ENCODE measurements at places on chromosomes 2 and 18.

- DNase-seq = no peak
Measured at GRCh38 chr2:158499383-158499782, 42.6 kb downstream of the PKP4 start.

- no peak for DNase-seq
Measured at GRCh38 chr18:43627848-43628530, 350.7 kb upstream of the SYT4 start.

DNA sequence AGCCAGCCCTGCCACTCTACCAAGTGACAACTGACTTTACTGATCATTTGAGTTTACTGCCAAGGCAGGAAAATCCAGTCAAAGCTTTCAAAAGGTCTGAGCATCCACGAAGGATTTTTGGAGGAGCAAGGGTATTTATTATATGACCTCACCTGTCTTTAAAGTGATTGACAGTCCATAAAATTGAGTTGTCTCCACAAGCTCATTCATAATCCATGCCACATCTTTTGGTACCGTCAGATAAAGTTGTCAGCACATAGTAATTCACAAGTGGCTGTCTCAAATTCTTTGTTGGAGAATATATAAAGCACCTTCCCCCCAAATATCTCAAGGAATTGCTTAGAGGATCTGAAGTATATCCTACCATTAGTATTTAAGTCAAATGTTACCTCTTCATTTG lies 240.5 kb downstream of the METTL4 start:
- no peak for DNase-seq

GRCh38 chr2:37549598-37549997 lies 121.8 kb downstream of the CDC42EP3 start:
- DNase-seq = no peak

DNA sequence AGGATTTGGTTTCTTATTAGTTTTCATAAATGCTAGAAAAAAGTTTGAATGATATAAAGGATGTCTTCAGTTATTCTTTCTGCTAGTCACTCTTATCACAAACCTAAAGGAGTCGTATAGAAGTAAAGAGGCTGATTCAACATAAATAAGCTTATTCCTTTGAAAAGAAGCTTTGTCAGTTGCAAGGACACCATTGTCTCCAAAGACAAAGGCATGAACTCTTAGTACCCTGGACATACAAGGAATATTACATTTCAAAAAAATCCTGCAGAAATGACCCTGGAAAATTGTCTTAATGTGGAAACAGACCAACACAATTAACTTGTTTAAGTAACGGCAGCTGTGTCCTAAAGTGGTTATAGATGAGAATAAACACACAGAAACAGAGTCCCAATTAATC lies 528.0 kb downstream of the CPS1 start:
- DNase-seq = no peak

- DNase-seq = no peak
Measured at GRCh38 chr2:148944536-148944935, 69.5 kb downstream of the KIF5C start.

DNA sequence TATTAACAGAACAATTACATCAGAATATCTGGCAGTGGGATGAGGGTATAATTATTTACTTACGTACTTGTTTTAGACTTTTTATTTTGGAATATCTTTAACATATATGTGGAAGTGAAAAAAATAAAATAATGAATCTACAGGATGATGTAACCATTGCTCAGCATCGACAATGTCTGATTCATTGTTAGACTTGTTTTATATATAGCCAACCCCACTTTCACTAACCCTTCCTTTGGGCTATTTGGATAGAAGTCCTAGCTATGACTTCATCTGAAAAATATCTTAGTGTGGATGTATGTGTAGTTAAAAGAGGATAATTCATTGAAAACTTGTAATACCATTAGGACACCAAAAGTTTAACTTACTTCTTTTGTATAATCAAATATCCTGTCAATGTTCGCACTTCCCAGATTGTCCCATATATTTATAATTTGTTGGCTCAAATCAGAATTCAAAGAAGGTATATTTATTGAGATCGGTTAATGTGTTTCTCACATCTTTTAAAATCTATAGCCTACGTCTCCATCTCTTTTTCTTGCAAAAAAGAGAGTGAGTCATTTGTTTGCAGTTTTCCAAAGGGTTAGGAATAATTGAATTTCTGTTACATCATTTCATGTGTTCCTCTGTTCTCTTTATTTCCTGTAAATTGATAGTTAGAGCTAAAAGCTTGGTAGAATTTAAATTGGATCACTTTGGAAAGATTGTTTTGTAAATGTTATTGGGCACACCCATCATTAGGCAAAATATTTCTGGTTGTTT lies 506.1 kb upstream of the FAM98A start:
- DNase-seq = no peak

GRCh38 chr18:12041561-12041960 lies 52.1 kb upstream of the ANKRD62 start:
- DNase-seq = no peak

GRCh38 chr2:216626875-216627245 lies 6.4 kb upstream of the IGFBP2 start:
- no peak for DNase-seq

DNA sequence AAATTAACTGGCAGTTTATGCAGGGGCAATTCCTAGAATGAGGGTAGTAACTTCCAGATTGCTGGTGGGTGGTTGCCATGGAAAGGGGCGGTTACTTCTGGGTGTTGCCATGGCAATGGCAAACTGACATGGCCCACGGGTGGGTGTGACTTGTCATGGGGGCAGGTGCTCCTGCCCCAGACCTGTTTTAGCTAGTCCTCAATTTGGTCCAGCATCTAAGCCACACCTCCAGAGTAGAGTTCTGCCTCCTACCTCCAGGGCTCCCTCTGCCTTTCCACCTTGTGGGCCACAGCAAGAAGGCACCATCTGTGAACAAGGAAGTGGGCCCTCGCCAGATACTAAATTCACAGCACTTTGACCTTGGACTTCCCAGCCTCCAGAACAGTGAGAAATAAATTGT lies 148.7 kb downstream of the TFCP2L1 start:
- no peak for DNase-seq

- DNase-seq = no peak
Measured at GRCh38 chr18:40652321-40652720, 1302.7 kb upstream of the PIK3C3 start.

DNA sequence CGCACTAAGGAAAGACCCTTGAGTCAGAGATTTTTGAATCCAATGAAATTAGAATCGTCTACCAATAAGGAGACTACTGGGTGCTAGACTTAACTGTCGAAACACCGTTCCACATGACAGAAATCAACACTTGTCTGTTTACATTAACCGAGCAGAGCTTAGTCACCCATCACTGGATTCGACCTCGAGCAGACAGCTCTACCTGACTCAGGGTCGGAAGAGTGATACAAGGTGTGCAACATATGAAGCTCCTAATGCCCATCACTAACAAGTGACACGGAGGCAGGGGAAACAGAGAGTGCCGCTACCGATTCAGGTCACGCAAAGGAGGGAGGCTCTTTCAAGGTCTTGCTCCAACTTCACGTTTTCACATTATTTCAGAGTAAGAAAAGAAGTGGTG lies 54.2 kb upstream of the FZD5 start:
- DNase-seq = no peak

DNA sequence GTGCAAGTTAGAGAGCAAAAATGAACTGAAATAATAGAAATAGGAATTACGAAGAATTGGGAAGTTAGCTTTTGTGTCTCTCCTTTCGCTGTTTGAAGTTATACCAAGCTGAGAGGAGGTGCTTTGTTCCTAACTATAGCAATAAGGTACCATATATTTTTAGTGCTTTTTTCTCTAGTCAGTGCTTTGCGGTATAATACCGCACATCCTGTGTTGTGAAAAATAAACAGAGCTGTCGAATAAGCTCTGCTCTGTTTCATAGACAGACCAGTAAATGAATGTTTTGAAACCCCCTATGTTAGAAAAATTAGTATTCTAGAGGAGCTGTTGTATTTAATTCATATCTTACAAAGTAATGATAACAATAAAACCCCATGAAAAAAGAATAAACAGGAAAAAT lies 130.8 kb downstream of the MAP4K4 start:
- DNase-seq = no peak

DNA sequence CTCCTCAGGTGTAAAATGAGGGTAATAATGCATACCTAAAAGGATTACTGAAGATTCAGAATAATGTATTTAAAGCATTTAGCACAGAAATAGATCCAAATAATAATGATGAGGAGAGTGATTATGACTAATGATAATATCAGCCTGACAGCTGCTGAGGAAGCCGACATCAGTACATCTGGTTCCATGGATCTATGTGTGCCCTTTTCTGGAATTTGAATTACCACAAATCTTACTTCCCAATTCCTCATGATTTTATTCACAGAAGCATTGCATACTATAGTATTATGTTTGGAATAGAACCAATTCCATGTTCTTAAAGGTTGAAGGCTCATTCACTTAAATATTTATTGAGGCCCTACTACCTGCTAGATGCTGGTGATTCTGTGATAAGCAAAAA lies 248.9 kb upstream of the THUMPD2 start:
- DNase-seq = no peak

DNA sequence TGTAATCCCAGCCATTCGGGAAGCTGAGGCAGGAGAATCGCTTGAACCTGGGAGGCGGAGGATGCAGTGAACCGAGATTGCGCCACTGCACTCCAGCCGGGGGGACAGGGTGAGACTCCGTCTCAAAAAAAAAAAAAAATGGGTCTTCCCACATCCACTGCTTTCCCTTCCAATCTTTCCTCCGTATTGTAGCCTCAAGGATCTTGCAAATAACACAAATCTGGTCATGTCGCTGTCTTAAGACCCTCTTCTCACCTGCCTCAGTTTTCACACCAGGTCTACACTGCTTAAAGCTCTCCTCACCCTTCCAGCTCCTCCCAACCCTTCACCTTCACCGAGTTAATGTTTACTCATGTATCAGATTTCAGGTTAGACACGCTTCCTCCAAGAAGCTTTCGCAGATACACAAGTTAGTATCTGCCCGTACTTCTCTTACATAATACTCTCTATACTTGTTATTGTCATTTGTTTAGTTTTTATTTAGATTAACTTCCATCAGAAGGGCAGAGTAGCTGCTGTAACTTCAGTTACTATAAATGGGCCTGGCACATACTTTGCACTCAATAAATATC lies 1.5 kb downstream of the IER3IP1 start:
- DNase-seq = no peak

DNA sequence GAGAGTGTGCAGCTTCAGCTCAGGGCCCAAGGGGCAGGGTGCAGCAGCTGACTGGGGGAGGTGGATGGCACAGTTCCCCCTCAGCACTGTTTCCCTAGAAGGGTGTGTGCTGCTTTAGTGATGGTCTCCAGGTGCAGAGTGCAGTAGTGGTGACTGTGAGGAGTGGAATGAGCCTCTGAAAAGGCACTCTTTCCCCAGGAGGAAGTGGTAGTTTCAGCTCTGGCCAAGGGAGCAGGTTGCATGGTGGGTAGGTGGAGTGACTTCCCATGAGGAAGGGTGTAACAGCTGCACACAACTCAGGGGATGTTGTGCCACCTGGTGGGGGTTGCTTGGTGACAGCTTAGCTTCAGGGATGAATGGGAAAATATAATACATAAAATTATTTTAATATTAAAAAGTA lies 251.5 kb upstream of the NXPH2 start:
- DNase-seq = no peak

DNA sequence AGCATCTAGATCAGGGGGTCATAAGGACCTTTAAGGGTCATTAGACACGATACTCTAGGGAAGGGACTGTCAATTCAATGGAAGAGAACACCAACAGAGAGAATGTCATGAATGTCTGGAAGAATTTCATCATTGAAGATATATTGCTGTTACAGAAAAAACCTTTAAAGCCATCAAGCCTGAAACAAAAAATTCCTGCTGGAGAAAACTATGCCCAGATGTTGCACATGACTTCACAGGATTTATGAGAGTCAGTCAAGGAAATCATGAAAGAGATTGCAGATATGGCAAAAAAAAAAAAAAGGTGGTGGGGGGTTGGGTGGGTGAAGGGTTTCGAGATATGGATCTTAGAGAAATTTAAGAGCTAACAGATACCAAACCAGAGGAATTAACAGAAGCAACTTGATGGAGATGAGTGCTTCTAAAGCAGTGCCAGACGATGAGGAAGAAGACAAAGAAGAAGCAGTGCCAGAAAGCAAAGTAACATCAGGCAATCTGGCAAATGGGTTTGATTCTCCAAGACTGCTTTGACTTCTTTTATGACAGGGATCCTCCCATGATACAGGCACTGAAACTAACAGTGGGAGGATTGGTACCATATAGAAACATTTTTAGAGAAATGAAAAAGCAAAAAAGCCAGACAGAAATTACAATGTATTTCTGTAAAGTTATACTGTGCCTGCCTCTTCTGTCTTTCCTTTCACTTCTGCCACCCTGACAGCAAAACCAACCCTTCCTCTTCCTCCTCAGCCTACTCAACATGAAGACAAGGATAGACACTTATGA lies 28.5 kb downstream of the MAP4K3 start:
- no peak for DNase-seq

DNA sequence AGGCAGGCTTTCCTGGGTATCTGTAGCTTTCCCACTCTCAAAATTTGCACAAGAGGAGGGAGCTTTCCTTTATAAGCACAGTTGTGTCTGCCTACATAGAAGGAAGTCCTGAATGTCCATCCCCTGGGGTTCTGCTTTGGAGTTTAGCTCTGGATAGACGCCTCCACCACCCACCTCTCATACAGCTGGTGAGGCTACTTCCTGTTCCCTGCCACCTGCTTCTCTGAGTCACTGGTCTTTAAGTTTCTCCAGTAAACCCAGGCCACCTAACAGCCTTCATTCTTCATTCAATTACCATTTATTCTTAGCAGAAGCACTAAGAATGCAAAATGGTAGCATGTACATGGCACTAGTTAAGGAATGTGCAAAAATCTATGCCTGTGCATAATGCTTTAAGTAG lies 407.8 kb downstream of the CDH2 start:
- DNase-seq = no peak

DNA sequence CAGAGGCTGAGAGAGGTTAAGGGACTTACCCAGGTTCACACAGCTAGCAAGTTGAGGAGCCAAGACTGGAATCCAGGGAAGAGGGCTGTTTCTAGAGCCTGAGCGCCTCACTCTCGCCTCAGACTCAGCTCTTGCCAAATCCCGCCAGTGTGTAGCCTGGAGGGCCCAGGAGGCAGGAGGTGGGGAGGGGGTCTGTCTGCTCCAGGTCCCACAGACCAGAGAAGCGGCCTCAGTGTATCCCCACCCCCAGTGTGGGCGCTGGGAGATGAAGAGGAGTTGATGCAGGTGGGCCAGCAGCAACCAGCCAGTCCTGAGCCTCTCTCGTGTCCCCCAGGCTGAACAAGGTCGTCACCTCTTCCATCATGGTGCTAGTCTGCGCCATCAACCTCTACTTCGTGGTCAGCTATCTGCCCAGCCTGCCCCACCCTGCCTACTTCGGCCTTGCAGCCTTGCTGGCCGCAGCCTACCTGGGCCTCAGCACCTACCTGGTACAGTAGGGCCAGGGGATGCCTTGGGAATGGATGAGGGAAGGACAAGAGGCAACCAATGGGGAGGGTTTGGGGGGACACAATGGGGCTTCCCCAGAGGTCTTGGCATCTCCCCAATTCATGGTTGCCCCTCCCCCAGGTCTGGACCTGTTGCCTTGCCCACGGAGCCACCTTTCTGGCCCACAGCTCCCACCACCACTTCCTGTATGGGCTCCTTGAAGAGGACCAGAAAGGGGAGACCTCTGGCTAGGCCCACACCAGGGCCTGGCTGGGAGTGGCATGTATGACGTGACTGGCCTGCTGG lies 5.2 kb upstream of the CTDSP1 start:
- DNase-seq = no peak

- no peak for DNase-seq
Measured at GRCh38 chr18:35491700-35492077, 6.1 kb downstream of the INO80C start.

All from NK-92 treated with Interleukin-12 subunit alpha and Interleukin-12 subunit beta, amount 100 ng/mL, for 24 hours (cell line).